ENCODE measurements at places on chromosomes 16 and 17.

GRCh38 chr17:10327640-10328039, 45.2 kb downstream of the MYH13 start:
- peak; percentile 45 for DNase-seq

GRCh38 chr17:77253611-77254051, 112.9 kb downstream of the SEC14L1 start:
- peak; percentile 64 for DNase-seq

DNA sequence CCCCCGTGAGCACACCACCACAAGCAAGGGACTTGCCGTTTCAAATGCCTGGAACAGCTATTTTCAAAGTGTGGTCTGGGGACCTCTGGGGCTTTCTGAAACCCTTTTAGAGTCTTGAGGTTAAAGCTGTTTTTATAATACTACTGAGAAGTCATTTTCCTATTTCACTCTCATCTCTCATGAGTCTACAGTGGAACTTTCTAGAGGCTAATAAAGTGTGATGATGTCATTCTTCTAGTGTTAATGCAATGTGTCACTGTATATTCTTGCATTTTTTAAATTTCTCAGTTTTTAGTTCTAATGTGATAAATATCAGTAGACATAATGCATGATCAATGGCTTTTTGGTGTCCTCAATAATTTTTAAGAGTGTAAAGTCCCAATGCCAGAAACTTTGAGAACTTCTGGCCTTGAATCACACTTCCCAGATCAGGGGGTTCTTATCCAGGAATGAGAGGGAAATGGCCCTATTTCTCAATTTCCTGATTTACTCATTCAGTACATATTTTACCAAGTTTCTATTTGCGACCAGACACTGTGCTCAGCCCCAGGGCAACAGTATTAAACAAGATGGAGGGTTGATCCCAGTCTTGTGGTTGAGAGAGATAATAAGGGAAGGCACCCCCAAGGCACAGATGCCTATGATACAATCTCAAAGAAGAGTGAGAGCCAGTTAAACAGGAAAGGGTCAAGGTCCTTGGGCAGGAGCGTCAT, 444.0 kb downstream of the HS3ST3B1 start:
- no peak for DNase-seq

DNA sequence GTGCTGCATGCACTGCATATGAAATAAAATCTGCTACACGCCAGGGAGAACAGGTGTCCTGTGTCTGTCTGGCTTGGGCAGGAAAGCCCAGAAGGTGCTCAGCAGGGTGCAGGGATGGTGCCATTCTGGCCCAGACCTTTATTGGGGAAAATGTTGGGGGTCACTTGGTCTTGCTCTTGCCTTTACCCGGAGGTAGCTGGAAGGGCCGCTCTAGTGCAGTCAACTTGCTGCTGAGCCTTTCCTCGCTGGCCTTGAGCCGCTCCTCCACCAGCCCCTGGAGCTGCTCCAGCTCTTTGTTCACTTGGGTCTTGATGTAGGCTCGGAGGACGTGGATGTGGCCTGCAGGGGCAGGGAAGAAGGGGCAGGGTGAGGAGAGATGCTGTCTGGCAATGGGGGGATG, 4.5 kb downstream of the CFAP119 start:
- DNase-seq, result no peak

DNA sequence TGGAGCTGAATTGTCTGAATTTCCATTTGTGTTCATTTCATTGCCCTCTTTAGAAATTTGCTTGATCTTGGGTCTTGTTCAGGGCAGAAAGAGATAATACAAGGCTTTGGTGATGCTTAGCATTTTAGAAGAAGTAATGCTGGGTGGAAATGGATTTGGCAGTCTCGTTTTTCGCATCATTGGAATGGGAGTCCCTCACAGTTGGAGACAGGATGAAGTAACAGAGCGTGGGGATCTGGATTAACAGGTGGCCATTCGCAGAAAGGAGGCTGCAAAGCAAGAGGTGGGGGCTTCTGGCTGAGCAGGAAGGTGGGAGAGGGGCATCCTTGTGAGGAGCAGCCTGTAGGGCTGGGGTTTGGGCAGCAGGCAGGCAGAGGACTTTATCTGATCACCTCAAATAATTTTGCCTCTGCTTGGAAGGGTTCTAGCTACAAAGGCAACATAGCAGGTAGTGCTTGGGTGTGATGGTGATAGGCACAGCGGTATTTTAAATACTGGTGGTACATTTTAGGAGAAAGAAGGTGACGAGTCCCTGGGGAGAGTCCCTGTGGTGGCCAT, 17.0 kb downstream of the KSR1 start:
- DNase-seq, result no peak

GRCh38 chr17:56262803-56263202, 109.5 kb downstream of the ANKFN1 start:
- no peak for DNase-seq

DNA sequence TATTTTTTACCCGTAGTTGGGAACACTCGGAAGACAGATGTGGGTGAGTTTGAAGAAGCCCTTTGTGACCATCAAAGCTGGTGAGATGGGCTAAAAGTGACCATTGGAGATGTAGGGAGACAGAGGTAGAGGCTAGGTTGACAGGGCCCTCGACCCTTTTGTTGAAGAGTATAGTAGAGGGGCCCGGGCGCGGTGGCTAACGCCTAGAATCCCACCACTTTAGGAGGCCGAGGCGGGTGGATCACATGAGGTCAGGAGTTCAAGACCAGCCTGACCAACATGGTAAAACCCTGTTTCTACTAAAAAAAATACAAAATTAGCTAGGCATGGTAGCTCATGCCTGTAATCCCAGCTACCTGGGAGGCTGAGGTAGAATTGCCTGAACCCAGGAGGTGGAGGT, 16.2 kb upstream of the NFATC3 start:
- no peak for DNase-seq

- DNase-seq, result no peak
Observed at GRCh38 chr17:48578616-48579470, 693 bp upstream of the HOXB4 start.

- DNase-seq, result peak; percentile 64
Observed at GRCh38 chr16:71421911-71422310, 19.9 kb downstream of the TLE7 start.

- no peak for DNase-seq
Observed at GRCh38 chr16:67429053-67429798, 1.7 kb upstream of the HSD11B2 start.

GRCh38 chr16:23607726-23608125, 11.6 kb upstream of the NDUFAB1 start:
- no peak for DNase-seq

- DNase-seq, result no peak
Observed at GRCh38 chr16:58399718-58400633, 7.7 kb downstream of the GINS3 start.

GRCh38 chr17:82076785-82077591, 11.4 kb upstream of the DUS1L start:
- no peak for DNase-seq

DNA sequence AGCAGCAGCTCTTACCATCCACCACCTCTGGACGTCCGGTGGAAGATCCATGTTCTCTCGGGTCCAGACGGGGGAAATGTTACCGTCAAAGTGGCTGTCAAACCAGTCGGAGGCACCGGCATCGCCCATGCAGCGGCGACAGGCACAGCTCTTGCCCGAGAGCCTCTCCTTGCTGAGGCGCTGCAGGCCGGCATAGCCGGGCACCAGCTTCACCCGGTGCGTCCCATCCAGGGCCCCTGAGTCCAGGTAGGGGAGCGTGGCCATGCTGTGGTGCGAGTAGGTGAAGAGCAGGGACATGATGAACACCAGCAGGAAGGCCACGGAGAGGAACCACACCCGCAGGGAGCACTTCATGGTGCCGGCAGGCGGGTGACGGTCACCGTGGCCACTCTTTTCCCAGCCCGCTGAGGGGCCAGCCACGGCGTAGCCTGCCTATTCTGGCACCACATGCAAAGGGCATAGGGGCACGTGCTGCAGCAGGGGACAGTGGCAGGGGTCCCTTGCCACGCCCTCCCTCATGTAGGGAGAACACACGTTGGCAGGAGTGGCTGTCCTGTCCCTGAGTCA, 40.6 kb downstream of the ST3GAL2 start:
- no peak for DNase-seq

- no peak for DNase-seq
Observed at GRCh38 chr16:20799599-20799998, 6.7 kb downstream of the ERI2 start.

- DNase-seq, result peak; percentile 43
Observed at GRCh38 chr16:2785101-2785991, 2.0 kb downstream of the PRSS33 start.

DNA sequence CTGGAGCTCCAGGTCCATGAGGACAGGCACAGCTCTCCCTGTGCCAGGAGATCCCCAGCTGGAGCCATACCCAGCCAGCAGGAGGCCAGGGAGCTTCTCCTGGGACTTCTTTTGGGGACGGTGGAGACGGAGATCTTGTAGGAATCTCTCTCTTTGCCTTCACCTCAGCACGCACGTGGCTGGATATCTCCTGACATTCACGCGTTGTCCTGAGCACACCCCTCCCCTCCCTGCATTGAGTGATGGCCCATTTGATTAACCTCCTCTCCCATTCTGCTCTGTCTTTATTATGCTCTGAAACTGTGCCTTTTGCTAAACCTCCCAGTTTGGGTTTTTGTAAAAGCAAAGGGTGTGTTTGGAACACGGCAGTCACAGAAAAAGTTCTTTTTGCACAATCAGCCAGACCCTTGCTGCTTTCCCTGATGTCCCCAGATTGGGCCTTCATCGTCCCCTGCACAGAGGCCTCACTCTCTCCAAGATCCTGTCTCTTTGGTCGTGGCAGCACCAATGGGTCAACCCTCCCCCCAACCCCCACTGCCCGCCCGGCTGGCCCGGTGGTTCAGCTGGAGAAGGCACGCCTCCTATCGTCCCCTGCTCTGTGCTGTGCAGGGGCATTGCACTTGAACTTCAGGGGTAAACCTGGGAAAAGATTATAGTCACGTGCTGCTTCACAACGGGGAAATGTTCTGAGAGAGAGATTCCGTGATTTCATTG, 32.5 kb upstream of the LGALS9 start:
- DNase-seq, result no peak

DNA sequence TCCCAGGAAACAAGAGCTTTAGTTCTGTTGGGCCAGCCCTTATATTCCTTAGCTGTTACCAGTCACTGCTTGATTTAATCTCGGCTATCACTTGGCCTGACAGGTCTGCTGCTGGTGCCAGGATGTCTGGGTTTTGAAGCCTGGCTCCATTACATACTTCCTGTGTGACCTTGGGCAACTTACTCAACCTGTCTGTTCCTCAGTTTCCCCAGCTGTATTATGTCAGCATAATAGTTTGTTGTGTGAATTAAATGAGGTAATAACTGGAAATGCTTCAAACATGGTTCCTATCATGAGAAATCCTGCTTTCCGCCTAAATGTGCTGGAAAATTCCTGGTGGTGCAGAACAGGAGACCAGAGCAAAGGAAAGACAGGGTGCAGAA, 50.6 kb upstream of the STH start:
- DNase-seq, result no peak

GRCh38 chr17:81034168-81034777, 678 bp upstream of the BAIAP2 start:
- no peak for DNase-seq

DNA sequence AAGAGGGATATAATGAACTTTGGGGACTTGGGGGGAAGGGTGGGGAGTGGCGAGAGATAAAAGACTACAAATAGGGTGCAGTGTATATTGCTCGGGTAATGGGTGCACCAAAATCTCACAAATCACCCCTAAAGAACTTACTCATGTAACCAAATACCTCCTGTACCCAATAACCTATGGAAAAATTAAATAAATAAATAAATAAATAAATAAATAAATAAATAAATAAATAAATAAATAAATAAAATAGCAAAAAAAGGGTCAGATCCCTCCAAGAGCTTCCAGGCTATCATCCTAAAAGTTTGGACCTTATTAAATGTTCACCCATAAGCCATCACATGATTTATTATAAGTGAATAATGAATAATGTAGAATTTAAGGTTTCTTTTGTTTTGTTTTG, 636.1 kb upstream of the C16orf82 start:
- no peak for DNase-seq

GRCh38 chr17:72397687-72398086, 276.9 kb downstream of the SOX9 start:
- no peak for DNase-seq

DNA sequence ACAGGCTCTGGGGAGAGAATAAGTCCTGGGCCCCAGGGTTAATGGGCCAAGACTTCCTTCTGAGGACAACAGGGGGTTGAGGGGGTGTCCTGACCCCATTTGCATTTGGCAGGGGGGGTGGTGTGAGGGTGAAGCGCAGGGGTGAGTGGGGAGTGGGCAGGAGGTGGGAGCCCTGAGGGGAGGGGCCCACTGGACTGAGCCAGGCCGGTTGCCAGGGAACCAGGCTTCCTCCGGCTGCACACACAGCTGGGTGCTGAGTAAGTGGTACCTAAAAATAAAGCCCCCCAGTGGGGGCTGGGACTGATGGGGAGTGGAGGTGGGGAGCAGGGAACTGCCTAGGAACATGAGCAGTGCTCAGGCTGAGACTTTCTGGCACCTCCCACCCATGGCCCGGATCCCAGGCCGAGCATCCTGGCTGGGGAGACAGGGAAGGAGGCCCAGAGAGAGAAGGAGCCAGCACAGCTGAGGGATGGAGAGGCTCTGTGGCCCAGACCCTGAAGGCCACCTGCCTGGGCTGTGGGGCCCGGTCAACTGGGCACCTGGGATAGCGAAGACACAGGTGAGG, 7.5 kb upstream of the RASD1 start:
- DNase-seq, result no peak

DNA sequence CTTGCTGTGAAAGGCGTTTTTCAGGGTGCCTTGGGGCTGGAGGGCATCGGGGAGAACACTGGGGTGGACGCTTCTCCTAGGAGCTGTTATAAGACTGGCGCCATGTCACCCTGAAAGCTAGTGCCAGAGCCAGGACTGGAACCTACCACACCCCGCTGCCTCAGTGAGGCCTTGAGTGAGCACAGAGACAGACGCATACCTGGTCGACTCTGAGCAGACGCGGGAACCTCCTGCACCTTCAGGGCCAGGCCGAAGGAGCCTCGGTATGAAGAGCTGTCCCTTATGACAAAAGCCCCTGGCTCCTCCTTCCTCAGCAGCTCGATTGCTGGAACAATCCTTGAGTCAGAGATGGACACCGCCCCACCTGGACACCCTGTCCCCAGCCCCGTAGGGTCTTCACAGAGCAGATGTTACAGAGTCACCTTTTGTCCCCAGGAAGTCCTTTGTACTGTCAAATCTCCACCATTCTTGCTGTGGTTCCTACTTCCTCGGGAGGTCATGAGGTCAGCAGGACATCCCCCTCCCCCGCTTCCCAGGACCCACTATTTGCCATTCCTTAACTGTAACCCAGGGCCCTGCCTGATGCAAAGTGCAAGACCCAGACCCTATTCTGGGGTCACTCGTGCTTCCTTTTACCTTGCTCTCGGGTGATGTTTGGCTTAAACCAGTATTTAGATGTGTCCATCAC, 17.0 kb downstream of the TNS4 start:
- no peak for DNase-seq

GRCh38 chr16:67013823-67014633, 14.9 kb upstream of the CBFB start:
- DNase-seq, result peak; percentile 88
